Nasal cavity respiratory epithelium epithelial cell of viscerocranial mucosa (primary cell): ENCODE measurements at places on chromosomes 5 and 9. TPM values are rescaled to one million over a fixed set of nuclear protein-coding genes. Genes with fewer than 3 reads are reported as not detected.

Gene PCDHB9
- under 0.01 and 0.14 TPM in 2 replicates for total RNA-seq

Gene ZSWIM6
- 7.9 and 13.0 TPM in 2 replicates for total RNA-seq

Gene INSL4
- total RNA-seq, result not detected in 2 replicates

Gene DIAPH1
- total RNA-seq, result 58.1 and 114 TPM in 2 replicates

Gene DMXL1
- 33.2 and 39.3 TPM in 2 replicates for total RNA-seq

Gene ZNF608
- 1.4 and 17.4 TPM in 2 replicates for total RNA-seq

Gene FOXD1
- total RNA-seq, result 5.2 and 13.0 TPM in 2 replicates

Gene WDR31
- 4.1 and 4.8 TPM in 2 replicates for total RNA-seq

Gene DRD1
- not detected in 2 replicates for total RNA-seq

Gene LHX2
- not detected in 2 replicates for total RNA-seq

Gene PRR7
- total RNA-seq, result 3.1 and 4.8 TPM in 2 replicates

Gene FASTKD3
- 9.3 and 9.6 TPM in 2 replicates for total RNA-seq

Gene NUTM2G
- total RNA-seq, result not detected in 2 replicates

Gene BRD8
- total RNA-seq, result 13.3 and 22.1 TPM in 2 replicates

Gene NR4A3
- under 0.01 TPM in 2 replicates for total RNA-seq

Gene IGFBPL1
- total RNA-seq, result 0.07 TPM in 1 of 2 replicates, not detected in the other

Gene SPATA31E1
- total RNA-seq, result not detected in 2 replicates

Gene PRSS3
- total RNA-seq, result 3.1 and 36.6 TPM in 2 replicates

Gene RANBP3L
- total RNA-seq, result not detected in 2 replicates

Gene TENT4A
- 8.5 and 17.7 TPM in 2 replicates for total RNA-seq

Gene PCDHGA2
- total RNA-seq, result 0.34 and 1.00 TPM in 2 replicates

Gene PRLR
- total RNA-seq, result under 0.01 and 0.07 TPM in 2 replicates

Gene ZFP2
- total RNA-seq, result 1.0 and 1.7 TPM in 2 replicates
